Choroid plexus epithelial cell (primary cell): ENCODE measurements at places on chromosomes 16 and 17.
A peak's percentile ranks its signal among the peaks of the same experiment; 100 is the strongest.

DNA sequence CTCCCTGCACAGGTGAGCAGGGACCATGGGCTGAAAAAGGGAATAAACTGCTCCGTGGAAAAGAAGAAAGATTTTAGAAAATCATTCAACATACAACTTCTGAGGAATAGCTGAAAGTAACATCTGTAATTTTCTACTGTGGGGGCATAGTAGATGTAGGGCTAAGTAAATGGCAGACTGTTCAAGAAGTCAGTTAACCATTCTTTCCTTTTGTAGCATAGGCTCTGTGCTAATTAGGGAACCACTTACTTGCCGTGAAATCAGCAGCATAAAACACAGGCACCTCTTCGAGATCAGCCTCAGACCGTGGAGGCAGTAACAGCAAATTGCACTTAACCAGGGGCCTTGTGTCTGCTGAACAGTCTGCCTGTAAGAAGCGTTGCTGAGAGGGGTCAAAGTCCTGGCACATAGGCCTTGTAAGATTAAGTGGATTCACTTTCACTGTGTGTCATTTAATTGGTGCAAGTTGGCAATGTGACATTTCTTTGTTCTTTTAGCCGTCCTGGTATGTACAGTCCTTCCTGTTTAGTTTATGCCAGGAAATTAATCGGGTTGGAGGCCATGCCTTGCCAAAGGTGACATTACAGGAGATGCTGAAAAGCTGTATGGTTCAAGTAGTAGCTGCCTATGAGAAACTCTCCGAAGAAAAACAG, 10.4 kb downstream of the COG1 start:
- DNase-seq, result no peak

DNA sequence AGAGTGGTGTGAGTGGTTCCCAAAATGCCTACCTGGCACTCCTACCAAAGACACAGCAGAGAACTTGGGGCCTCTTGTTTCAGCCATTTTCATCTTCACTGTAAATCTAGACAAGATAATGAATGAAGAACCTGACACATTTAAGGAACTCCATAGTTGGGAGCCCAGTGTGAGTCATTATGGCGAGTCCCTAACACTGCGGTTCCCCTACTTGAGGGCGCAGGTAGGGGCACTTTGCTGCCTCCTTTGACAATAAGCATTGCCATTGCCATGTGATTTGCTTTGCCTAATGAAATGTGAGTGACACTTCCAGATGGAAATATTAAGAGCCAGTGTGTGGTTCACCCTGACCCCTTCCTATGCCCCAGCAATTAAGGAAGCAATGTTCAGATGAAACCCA, 517.6 kb downstream of the MAF start:
- DNase-seq, result no peak

GRCh38 chr16:17936766-17937402, 399.7 kb downstream of the NPIPA8 start:
- no peak for DNase-seq

DNA sequence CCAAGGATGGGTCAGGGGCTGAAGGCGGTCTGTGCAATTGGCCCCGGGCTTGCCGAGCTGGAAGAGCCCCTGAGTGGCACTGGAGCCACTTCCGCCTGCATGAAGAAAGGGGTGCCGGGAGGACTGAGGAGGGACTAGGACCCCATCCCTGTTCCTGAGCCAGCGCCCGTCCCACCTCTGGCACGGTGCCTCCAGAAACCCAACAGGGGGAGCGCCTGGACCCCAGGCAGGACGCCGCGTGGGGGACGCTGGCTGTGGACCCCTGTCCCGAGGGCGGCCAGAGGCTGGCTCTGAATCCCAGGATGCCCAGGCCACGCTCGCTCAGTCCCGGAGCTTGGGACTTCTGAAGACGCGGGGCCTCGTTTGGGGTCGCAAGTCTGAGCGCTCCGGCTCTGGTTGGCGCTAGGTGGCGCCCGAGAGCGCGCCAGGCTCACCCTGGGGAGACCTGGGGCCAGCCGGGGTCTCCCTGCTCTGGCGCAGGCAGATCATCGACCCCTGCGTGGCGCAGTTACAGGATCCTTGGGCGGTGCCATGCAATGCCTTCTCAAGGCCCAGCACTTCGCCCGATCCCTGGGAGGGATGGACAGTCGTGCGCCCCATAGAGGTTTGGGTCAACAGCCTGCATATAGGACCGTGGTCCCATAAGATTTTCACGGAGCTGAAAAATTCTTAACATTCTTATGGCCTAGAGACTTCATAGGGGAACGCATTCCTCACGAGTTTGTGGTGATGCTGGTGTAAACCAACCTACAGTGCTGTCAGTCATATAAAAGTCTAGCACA, 58.5 kb upstream of the CREBBP start:
- peak; percentile 94 for DNase-seq

- DNase-seq, result no peak
These were observed 26.0 kb downstream of the PLD6 start for GRCh38 chr17:17180141-17180603.

DNA sequence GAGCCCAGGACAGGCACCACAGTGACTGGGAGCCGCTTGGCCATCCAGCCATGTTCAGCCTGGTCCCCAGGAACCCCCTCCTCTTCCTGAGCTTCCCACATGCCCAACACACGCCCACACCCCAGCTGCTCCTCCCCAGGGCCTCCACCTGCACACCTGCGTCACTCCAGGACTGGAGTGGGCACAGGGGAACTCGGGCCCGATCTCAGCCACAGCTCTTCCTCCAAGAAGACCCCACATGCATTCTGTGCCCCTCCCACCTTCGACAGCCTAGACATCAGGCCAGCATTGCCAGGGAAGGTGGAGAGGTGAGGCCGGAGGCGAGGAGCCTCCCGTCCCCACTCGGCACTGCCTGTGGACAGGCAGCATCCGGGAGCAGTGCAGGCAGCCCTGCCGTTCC, 6.0 kb upstream of the VASN start:
- DNase-seq, result no peak

- peak; percentile 74 for DNase-seq
These were observed 74.6 kb downstream of the CMC2 start for GRCh38 chr16:80931801-80932707.

DNA sequence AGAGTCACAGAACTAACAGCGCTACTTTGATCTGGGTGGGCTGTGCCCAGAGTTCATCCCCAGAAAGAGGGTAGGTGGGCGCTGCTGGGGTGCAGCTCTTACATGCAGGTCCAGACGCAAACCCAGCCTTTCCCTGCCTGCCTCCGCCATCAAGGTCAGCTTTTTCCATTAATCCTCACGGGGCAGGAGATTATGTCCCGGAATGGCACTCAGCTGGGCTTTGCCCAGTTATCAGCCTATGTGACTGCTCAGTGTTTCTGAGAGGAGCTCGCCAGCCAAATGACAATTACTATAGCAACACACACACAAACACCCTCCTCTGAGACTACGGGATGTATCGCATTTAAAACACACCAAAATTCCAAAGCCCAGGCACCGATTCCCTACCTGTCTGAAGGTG, 20.1 kb downstream of the GLYR1 start:
- DNase-seq, result no peak

DNA sequence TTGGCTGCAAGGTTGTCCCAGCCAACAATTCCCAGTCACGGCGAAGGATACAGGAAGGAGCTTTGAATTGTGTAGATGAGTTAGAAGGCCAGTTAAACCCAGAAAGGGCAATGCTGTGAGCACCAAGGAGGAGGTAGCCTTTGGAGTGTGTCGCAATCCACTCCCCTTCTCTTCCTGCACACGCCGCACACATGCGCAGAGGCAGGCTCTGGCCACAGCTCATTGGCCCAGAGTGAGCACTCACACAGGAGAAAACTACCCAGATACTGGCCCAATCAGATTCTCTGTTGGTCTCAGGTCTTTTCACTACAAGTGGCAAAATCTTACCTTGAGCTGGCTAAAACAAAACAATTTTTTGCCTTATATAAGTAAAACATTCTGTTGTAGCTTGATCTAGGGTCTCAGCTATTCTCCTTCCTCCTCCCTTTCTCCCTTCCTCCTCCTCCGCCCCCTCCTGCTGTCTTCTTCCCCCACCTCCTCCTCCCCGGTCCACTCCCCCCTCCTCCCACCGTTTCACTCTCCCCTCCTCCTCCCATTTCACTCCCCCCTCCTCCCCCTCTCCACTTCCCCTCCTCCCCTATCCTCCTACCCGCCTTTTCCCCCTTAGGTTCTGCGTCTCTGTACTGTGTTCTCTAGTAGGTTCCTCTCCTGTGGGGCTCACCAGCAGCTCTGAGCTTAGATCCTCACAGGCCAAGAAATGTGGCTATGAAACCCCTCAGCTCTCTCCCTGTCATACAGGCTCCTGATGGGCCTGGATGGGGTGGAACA, 344.9 kb downstream of the CPPED1 start:
- no peak for DNase-seq

- no peak for DNase-seq
These were observed 61.8 kb upstream of the ENDOV start for GRCh38 chr17:80352991-80353665.

- no peak for DNase-seq
These were observed 322.4 kb downstream of the CBLN1 start for GRCh38 chr16:48959204-48959603.

GRCh38 chr17:77491921-77492445, 351.2 kb downstream of the SEC14L1 start:
- no peak for DNase-seq

- no peak for DNase-seq
These were observed 55.1 kb upstream of the PHOSPHO1 start for GRCh38 chr17:49285716-49286115.

DNA sequence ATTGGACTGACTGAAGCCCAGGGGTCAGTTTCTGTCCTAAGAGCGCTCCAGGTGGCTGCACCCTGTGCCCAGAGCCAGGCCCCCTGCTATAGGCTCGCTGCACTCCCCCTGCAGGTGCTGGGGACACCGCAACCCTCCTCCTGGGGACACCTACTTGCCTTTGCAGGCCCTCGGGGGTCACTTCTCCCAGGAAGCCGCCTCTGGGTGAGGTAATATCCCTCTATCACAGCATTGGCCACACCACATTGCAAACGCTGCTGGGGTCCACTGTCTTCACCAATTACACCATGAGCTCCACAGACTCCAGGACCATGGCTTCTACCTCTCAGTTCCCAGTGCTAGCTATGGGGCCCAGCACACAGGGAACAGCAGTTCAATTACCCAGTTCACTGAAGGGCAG, 14.9 kb downstream of the USP36 start:
- DNase-seq, result no peak

DNA sequence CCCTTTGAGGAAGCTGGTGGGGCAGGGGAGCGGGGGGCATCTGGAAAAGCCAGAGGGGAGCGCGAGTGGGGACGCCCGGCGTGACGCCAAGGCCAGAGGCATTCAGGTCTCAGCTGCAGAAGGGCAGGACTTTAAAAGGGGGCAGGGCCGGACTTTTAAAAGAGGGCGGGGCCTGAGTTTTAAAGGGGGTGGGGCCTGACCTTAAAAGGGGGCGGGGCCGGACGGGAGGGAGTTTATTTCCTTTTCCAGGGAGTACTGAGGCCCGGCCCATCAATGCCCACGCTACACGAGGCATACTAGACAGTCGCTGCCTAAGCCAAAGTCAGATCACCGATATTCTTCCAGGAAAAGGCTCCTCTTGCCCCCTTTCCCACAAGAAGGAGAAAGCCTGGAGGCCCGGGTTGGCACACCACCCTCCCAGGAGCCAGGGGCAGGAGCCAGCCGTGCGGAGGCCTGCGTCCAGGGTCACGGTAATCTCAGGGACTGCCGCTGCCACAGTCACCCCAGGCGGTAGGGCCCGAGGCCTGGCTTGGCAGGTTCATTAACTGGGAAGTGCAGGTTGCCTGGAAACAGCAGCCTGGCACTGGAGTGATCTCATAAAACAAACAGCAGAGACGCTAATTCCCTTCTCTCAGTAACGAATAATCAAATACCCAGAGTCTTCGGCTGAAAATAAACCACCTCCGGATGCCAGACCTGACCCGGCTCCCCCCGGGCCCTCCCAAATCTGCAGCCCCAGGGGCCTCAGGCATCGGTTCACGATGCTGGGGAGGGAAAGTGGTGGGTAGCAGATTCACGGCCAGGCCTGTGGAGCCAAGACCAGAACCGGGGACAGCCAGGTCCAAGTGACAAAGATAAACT, 90.7 kb downstream of the TIMM22 start:
- no peak for DNase-seq

GRCh38 chr17:71301063-71301462, 819.8 kb upstream of the SOX9 start:
- no peak for DNase-seq

- no peak for DNase-seq
These were observed 39.7 kb downstream of the SRCIN1 start for GRCh38 chr17:38565853-38566665.

- DNase-seq, result no peak
These were observed 218.8 kb downstream of the IRF8 start for GRCh38 chr16:86117756-86118155.

DNA sequence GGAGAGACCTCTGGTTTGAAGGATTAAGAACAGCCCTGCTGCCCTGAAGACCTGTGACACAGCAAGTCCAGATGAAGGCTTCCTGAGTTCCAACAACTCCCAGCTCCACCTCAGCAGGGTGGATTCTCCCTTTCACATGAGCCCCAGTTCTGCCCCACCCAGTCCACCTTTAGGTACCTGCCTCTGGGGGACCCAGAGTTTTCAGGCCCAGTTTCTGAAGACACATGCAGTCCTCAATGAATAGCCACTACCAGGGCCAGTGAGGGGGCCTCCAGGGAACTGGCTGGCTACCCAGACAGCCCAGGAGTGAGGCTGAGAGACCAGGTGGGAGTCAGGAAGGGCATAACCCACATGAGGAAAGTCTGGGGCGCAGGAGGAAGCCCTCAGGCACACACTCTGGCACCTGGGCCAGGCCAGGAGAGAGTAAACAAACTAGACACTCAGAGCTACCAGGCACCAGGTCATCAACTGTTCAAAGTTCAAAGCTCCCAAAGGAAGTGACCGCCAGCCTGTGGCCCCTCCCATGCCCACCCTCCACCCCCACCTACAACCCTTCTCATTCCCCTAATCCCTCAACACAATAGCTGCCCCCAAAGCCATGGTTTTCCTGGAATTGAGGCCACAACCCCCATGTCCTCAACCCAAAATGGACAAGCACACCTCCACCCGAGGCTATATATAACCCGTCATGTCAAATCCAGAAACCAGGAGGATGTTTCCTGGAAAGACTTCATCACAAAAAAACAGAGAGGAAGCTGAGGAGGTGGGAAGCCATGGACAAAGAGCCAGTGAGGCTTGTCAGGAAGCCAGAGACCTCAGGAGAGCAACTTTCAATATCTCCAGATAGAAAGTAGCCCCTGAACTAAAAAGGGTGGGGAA, 2.1 kb downstream of the MYO18A start:
- DNase-seq, result no peak

DNA sequence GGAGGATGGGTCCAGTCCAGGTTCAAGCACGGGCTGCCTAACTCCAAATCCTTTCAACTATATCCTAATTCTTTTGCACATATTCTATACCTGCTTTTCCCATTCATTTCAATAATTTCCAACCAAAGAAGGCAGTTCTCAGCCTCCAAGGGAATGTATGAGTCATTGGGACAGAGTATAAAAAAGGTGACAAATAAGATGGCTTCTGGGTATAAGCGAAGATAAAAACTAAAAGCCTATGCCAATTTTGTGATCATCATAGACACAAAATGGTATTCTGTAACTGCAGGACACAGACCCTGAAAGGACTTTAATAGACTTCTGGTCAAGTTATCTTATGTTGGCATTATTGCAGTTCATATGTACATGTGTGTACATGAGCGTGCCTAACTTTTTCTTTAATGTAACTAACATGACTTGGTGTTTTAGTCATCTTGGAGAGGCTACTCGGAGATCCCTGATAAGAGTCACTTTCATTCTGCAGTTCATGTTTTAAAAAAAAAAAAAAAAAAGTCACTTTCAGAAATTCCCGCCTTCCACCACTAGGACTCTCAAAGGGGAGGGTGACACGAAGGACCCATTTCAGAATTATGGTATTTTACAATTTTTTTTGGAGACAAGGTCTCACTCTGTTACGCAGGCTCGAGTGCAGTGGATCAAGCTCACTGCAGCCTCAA, 17.3 kb downstream of the COG1 start:
- DNase-seq, result no peak

- no peak for DNase-seq
These were observed 11.3 kb upstream of the USP7 start for GRCh38 chr16:8975039-8975438.
